NCI-H1694 (cell line): ENCODE measurements at places on chromosomes 7 and 10.

GRCh38 chr10:133534417-133534816 is 7.3 kb downstream of the CYP2E1 start:
- DNase-seq: no peak

DNA sequence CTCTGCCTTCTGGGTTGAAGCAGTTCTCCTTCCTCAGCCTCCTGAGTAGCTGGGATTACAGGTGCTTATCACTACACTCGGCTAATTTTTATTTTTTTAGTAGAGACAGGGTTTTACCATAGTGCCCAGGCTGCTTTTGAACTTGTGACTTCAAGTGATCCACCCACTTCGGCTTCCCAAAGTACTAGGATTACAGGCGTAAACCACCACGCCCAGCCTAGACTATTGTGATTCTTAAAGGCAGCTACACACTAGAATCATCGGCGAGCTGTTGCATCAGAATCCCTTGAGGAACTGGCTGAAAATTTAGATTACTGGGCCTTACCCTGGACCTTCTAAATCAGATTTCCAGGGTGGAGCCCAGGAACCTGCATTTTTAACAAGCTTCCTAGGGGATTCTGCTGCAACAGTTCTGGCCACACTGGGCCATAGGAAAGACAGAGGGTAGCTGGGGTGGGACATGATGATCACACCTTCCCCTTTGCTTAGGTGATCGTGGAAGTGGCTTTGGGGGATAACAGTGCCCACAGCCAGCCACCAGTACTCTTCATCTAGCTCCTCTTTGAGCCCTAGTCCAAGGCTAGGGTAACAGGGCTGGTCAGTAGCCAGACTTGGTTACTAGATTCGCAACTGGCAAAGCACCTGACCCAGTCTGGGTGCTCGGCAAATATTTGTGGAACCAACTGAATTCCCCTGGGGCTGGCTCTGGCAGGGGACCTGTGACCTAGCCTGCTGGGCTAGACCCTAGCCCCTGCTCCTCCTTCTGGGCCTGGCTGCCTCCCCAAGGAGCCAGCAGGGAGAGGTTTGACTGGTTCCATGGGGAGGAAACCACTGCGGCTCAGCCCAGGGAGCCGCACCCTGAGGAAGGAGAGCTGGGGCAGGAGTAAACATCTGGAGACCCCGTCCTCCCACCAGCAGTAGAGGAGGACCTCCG is 67.1 kb upstream of the DUSP5 start:
- DNase-seq: no peak

DNA sequence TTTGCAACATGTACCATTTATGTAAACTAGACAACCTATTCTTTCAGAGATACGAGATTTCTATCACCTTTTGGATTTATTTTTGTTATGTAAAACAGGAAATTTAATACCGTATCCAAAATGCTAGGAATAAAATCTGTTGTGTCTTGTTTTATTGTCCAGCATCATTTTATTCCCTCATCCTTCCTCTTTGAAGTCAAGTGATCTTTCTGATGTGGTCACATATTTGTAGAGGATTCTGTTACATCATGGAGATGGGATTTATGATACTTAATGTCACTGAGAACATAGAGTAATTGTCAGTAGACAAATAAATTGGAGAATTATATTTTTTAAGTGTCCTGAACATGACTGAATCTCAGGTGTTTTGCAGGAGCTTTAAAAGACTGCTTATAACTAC is 64.7 kb downstream of the ZNF277 start:
- no peak for DNase-seq

DNA sequence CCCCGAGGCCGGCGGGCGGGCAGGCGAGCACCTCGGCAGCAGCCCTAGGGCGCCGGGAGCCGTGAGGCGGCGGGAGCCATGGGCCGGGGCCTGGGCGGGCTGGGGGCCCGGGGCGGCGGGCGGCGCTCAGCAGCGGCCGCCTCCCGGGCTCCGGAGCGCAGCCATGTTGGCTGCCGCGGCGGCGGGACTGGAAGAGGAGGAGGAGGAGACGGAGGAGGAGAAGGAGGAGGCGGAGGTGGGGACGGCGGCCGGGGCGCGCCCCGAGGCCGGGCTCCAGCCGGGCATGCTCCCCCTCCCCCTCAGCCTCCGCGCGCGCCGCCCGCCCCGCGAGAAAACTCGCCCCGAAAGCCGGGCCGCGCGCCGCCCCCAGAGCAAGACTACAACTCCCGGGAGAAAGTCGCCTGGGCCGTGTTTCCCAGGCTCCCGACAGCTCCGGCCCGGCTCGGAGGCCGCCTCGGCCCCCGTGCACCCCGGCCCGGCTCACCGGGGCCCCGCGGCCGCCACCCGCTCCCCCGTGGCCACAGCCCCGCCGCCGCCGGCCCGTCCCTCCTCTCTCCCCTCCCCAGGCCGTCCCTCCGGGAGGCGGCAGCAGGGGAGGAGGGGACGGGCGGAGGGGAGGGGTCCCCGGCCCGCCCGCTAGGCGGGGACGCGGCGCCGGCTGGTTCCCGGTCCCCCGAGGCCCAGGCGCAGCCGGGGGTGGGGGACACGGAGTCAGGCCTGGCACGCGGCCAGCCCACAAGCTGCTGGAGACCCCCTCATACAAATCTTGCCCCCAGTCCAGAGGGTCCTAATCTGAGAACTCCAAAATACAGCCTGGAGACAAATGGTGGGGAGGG is at the start of gene DLG5:
DLG5 (minus strand) TSS at position 190 of the 836 bp plus-strand sequence. CDS start 235 bp downstream, outside the sequence.
- DNase-seq: no peak

- no peak for DNase-seq
These were observed 411.9 kb downstream of the TFEC start for GRCh38 chr7:115618676-115619075.

DNA sequence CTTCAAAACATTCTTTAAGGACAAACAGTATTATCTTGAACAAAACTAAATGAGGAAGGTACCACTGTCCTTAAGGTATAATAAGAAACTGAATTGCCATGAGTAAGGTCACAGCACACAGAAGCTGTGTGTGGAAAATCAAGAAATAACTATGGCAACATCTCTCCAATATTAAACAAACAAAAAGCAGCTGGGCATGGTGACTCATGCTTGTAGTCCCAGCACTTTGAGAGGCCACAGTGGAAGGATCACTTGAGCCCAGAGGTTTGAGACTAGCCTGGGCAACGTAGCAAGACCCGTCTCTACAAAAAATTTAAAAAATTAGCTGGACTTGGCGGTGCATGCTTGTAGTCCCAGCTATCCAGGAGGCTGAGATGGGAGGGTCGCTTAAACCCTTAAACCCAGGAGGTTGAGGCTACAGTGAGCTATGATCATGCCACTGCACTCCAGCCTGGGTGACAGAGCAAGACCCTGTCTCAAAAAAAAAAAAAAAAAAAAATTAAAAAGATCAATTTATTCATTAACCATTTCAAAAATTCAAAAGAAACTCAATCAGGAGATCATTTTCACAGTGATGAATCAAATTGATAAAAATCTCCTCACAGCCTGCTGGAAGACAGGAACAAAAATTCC is 195.4 kb downstream of the SKIDA1 start:
- DNase-seq: no peak

DNA sequence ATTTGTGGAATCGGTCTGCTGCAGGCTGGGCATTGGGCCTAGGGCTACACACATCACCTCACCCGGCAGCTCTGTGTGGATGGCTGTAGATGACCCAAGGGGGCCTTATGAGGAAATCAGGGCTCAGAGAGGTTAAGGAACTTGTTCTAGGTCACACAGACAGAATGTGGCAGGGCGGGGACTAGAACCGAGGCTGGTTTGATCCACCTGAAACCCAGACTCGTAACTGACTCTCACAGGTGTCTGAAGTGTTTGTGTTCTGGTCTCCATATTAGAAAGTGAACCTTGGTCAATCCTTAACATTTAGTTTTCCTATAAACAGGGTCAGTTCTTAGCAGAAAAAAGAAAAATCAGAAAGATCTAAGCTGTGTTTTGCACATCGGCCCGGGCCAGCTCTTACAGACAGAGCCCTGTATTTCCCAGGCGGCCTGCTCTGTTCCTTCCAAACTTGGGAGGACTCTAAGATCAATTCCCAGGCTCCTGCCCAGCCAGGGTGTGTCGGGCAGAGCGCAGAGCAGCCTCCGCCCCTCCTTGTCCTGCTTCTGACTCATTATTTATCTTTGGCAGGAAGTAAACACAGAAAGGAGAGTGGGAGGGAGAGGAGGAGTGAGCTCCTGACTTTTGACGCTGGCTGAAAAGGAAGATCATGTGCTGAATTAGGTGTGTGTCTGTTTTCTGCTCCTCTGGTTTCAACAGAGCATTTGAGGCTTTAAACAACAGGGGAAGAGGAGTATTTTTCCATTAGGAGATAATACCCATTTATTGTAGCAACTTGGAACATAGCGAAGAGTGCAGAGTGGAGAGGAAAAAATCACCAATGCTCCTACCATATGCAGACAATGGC is 74.1 kb downstream of the TACC2 start:
- no peak for DNase-seq
